ENCODE measurements at places on chromosomes 11 and 22. TPM values are rescaled to one million over a fixed set of nuclear protein-coding genes. Genes with fewer than 3 reads are reported as not detected.

C22orf31 gene
- not detected for total RNA-seq

OR51B5 gene
- not detected for total RNA-seq

ROBO4 gene
- total RNA-seq: 8.1 TPM

GPHA2 gene
- total RNA-seq: not detected

DRD2 gene
- 0.36 TPM for total RNA-seq
